GM23248 (cell line): ENCODE measurements at places on chromosomes 7 and 10. TPM values are rescaled to one million over a fixed set of nuclear protein-coding genes. Genes with fewer than 3 reads are reported as not detected.

- H3K36me3 ChIP-seq: no peaks in the 10 kb centered on the region
- no peaks in the 10 kb centered on the region for H3K4me1 ChIP-seq
- H3K27me3 ChIP-seq: no peaks in the 10 kb centered on the region
Measured at GRCh38 chr7:97346349-97346748, 228.9 kb downstream of the SDHAF3 start.

Gene PAX4
- not detected in 2 replicates for total RNA-seq

- no peak overlapping the region for H3K27ac ChIP-seq
- H3K4me1 ChIP-seq: peaks cover 8% of the 10 kb centered on the region
- H3K27me3 ChIP-seq: no peaks in the 10 kb centered on the region
- H3K36me3 ChIP-seq: no peaks in the 10 kb centered on the region
- DNase-seq: no peak
- no peak overlapping the region for H3K4me3 ChIP-seq
Measured at GRCh38 chr10:61480208-61480607, 27.0 kb upstream of the TMEM26 start.

- H3K27ac ChIP-seq: no peak overlapping the region
- peaks cover 4% of the 10 kb centered on the region for H3K4me1 ChIP-seq
- peak; percentile 60 for DNase-seq
- no peaks in the 10 kb centered on the region for H3K27me3 ChIP-seq
- no peaks in the 10 kb centered on the region for H3K36me3 ChIP-seq
Measured at GRCh38 chr7:143416565-143417149, 8.0 kb upstream of the EPHA1 start.

- H3K27me3 ChIP-seq: no peaks in the 10 kb centered on the region
- peak overlapping the region; percentile 100 for H3K27ac ChIP-seq
- peaks cover 56% of the 10 kb centered on the region for H3K4me1 ChIP-seq
- peak; percentile 71 for DNase-seq
- H3K36me3 ChIP-seq: peaks cover 47% of the 10 kb centered on the region
Measured at GRCh38 chr10:3775696-3776551, 9.1 kb downstream of the KLF6 start.

- no peak overlapping the region for H3K27ac ChIP-seq
- H3K4me1 ChIP-seq: no peaks in the 10 kb centered on the region
- no peak overlapping the region for H3K4me3 ChIP-seq
- no peaks in the 10 kb centered on the region for H3K36me3 ChIP-seq
- peak; percentile 20 for DNase-seq
Measured at GRCh38 chr7:71613313-71613712, 481.4 kb downstream of the GALNT17 start.

DNA sequence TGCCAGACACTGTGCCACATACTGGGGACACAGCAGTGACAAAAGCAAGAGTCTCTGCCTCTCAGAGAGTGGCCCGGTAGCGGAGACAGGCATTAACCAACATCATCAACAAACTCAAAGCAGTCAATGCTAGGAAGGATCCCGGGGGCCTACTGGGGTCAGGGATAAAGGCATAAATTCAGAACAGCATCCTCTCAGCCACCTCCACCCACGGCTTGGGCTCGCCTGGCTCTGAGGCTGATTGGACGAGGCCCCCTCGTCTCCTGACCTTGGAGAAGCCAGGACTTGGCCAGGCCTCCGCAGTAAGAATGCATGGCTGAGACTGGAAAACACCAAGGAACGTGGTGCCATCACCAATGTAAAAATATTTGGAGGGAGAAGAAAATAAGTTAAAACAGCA is 102.1 kb downstream of the ARHGAP22 start:
- DNase-seq: no peak
- no peaks in the 10 kb centered on the region for H3K27me3 ChIP-seq
- H3K4me3 ChIP-seq: no peak overlapping the region
- H3K4me1 ChIP-seq: peaks cover under 1% of the 10 kb centered on the region
- peaks cover 3% of the 10 kb centered on the region; the same call in 1 of the 2 replicates for H3K36me3 ChIP-seq

DNA sequence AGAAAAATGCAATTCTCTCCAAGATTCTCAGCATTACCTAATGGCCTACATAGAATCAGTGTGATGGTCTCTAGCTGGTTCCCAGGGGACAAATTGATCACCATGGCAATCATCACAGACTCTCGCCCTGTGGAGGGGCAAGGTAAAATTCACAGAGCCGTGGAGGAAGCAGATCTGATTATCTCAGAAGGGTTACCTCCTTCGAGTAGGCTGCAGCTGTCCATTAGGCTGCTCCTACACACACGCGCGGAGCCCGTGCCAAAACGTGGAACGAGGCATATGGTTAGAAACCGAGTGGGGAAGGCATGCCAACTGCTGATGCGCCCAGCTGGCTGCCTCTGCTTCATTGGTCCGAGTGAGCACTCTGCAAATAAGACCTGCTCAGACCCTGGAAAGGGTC is 52.8 kb upstream of the PTER start:
- H3K27ac ChIP-seq: no peak overlapping the region
- no peaks in the 10 kb centered on the region for H3K4me1 ChIP-seq
- no peak for DNase-seq

- no peaks in the 10 kb centered on the region for H3K27me3 ChIP-seq
- no peak for DNase-seq
- H3K36me3 ChIP-seq: no peaks in the 10 kb centered on the region
- H3K4me1 ChIP-seq: peaks cover 35% of the 10 kb centered on the region
Measured at GRCh38 chr10:59876695-59877094, 29.7 kb downstream of the CCDC6 start.

DNA sequence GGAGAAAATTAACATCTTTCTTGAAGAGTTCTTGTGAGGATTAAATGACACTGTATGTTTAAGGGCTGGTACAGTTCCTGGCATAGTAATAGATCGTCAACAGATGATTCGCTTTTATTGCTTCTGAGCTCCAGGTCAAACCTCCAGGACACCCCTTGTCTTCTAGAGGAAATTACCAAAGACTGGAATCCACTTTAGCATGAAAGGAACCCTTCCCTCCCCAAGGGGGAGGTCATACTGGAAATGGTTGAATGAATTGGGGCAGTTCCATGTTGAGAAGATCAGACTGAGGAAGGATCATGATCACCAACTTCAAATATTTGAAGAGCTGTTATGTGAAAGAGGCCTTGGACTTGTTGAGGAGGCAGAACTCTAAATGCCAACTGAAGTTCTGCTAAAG is 8.9 kb downstream of the NFE2L3 start:
- no peak for DNase-seq
- no peak overlapping the region for H3K27ac ChIP-seq
- no peak overlapping the region for H3K4me3 ChIP-seq
- H3K4me1 ChIP-seq: peaks cover 21% of the 10 kb centered on the region
- H3K36me3 ChIP-seq: no peaks in the 10 kb centered on the region

Gene ST8SIA6
- total RNA-seq: not detected in 2 replicates

DNA sequence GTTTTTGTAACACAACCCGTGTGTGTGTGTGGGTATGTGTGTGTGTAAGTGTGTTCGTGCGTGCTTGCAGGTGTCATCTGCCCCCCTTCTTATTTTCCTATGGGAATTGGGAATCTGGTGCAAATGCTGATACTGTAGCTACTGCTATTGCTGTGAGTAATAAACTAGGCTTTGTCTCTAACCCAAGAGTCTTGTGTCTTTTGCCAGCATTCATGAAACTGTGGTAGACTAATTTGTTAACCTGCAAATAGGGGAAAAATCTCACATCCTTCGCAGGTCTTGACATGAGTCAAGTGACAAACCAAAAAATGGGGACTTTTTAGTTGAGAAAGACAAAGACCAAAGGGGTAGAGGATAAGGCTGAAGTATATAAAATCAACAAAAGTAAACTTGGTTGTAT is 57.9 kb upstream of the FAM133B start:
- H3K27me3 ChIP-seq: no peaks in the 10 kb centered on the region
- H3K36me3 ChIP-seq: no peaks in the 10 kb centered on the region
- H3K4me1 ChIP-seq: peaks cover 15% of the 10 kb centered on the region
- no peak overlapping the region for H3K27ac ChIP-seq

DNA sequence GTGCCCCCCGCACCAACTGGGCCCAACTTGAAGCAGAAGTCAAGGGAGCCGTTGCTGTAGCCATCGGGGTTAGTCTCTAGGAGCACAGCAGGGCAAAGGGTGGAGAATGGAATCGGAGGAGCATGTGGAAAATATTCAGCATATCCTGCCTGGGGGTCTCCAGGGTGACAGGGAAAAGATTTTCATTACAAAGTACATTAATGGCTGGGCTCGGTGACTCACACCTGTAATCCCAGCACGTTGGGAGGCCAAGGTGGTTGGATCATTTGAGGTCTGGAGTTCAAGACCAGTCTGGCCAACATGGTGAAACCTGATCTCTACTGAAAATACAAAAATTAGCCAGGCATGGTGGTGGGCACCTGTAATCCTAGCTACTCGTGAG is 53.8 kb upstream of the ABLIM1 start:
- peaks cover 29% of the 10 kb centered on the region for H3K4me1 ChIP-seq
- H3K27me3 ChIP-seq: 0 out of 2 replicates have a peak, but pooled peaks cover 6% of the 10 kb centered on the region
- DNase-seq: no peak
- H3K27ac ChIP-seq: no peak overlapping the region

- H3K4me1 ChIP-seq: no peaks in the 10 kb centered on the region
- DNase-seq: no peak
- no peak overlapping the region for H3K4me3 ChIP-seq
Measured at GRCh38 chr7:104536956-104537355, 208.6 kb downstream of the LHFPL3 start.

DNA sequence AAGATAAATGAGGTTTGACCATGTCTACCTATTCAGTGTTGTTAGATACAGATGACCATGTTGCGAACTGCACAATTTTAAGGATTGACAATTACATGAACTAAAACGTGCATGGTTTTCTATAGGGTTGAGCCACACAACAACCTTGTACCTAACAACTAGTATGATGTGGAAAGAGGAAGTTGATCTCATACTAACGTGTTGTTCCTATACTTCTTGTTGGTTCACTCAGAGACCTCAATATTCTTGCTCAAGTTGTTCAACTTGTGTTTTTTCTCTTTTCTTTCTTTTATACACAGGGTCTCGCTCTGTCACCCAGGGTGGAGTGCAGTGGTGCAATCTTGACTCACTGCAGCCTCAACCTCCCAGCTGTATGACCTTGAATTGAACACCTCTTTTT is 6.1 kb upstream of the KEL start:
- DNase-seq: no peak
- no peaks in the 10 kb centered on the region for H3K27me3 ChIP-seq

- no peaks in the 10 kb centered on the region for H3K36me3 ChIP-seq
- H3K27me3 ChIP-seq: 0 out of 2 replicates have a peak, but pooled peaks cover 8% of the 10 kb centered on the region
- DNase-seq: no peak
- no peak overlapping the region for H3K27ac ChIP-seq
- H3K4me3 ChIP-seq: no peak overlapping the region
Measured at GRCh38 chr7:83691095-83691494, 42.2 kb upstream of the SEMA3E start.

DNA sequence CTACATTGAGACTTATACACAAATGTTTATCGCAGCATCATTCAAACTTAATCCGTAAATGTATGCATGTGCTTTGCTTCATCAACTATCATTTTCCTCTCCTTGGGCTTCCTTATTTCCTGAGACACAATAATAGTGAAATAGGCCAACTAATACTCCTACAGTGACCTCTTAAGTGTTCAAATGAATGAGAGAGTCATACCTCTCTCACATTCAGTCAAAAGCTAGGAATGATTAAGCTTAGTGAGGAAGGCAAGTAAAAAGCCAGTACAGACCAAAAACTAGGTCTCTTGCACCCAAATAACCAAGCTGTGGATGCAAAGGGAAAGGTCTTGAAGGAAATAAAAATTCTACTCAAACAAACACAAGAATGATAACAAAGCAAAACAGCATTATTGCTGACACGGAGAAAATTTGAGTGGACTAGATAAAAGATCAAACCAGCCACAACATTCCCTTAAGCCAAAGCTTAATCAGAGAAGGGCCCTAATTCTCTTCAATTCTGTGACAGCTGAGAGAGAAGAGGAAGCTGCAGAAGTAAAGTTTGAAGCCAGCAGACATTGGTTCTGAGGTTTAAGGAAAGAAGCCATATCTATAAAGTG is 72.3 kb downstream of the GLCCI1 start:
- no peak overlapping the region for H3K4me3 ChIP-seq
- no peaks in the 10 kb centered on the region for H3K27me3 ChIP-seq
- DNase-seq: no peak

Gene PRLHR
- total RNA-seq: not detected in 2 replicates

Gene CUBN
- 0.65 and 2.8 TPM in 2 replicates for total RNA-seq

GRCh38 chr7:113414401-113415035 is 296.2 kb upstream of the SMIM30 start:
- H3K36me3 ChIP-seq: no peaks in the 10 kb centered on the region
- H3K27me3 ChIP-seq: no peaks in the 10 kb centered on the region; the same call in 1 of the 2 replicates
- DNase-seq: no peak
- H3K4me3 ChIP-seq: no peak overlapping the region

GRCh38 chr7:114415064-114415989 is 712 bp downstream of the FOXP2 start:
- H3K27me3 ChIP-seq: no peaks in the 10 kb centered on the region
- H3K27ac ChIP-seq: no peak overlapping the region
- peaks cover 29% of the 10 kb centered on the region for H3K4me1 ChIP-seq
- DNase-seq: peak; percentile 32
- H3K4me3 ChIP-seq: peak overlapping the region; percentile 72

Gene ZNF22
- total RNA-seq: 14.0 and 15.5 TPM in 2 replicates

- peak; percentile 55 for DNase-seq
- H3K4me1 ChIP-seq: no peaks in the 10 kb centered on the region
- no peak overlapping the region for H3K27ac ChIP-seq
Measured at GRCh38 chr7:120714945-120715344, 143.0 kb downstream of the TSPAN12 start.

- no peak overlapping the region for H3K4me3 ChIP-seq
- DNase-seq: no peak
- H3K36me3 ChIP-seq: no peaks in the 10 kb centered on the region
Measured at GRCh38 chr10:51935341-51935740, 235.9 kb upstream of the CSTF2T start.

DNA sequence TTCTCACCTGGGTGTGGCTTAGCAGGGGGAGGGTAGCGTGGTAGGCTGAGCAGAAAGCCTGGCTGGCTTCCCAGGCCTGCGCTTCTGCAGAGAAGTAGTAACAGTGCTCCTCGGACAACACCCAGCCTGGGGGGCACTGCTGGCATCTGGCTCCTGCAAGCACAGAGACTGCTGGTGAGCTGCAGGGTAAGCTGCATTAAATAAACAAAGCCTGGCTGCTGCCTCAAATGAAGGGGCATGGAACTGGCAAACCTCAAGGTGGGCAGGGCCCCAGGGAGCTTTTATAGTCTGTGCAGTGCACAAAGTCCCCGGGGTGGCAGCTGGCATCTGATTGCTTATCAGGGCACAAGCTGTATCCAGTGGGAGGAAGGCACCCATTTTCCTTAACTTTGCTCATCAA is 3.9 kb downstream of the KLRG2 start:
- H3K36me3 ChIP-seq: no peaks in the 10 kb centered on the region
- peaks cover 31% of the 10 kb centered on the region for H3K27me3 ChIP-seq
- no peak for DNase-seq
- no peak overlapping the region for H3K4me3 ChIP-seq

Gene VSTM2A
- total RNA-seq: not detected in 2 replicates

GRCh38 chr10:23341004-23341403 is 3.6 kb downstream of the C10orf67 start:
- H3K36me3 ChIP-seq: no peaks in the 10 kb centered on the region
- H3K4me3 ChIP-seq: no peak overlapping the region
- DNase-seq: peak; percentile 55
- no peak overlapping the region for H3K27ac ChIP-seq
- H3K27me3 ChIP-seq: no peaks in the 10 kb centered on the region

GRCh38 chr7:48088559-48089045 is 463 bp upstream of the UPP1 start:
- peak; percentile 96 for DNase-seq
- peaks cover 21% of the 10 kb centered on the region; the same call in 1 of the 2 replicates for H3K36me3 ChIP-seq
- peak overlapping the region; percentile 71 for H3K4me3 ChIP-seq
- no peaks in the 10 kb centered on the region for H3K27me3 ChIP-seq

Gene CXCL12
- total RNA-seq: 341 and 364 TPM in 2 replicates
